ENCODE measurements at places on chromosomes 13 and 19. TPM values are rescaled to one million over a fixed set of nuclear protein-coding genes. Genes with fewer than 3 reads are reported as not detected.

The SYCN gene
- total RNA-seq: not detected

The SIAH3 gene
- not detected for total RNA-seq

The KCNN4 gene
- 6.5 TPM for total RNA-seq

The ZNF415 gene
- total RNA-seq: 7.6 TPM

The CEBPA gene
- 5.0 TPM for total RNA-seq

The ZNF284 gene
- 3.8 TPM for total RNA-seq

The LENG9 gene
- total RNA-seq: 14.4 TPM

The C13orf46 gene
- 0.36 TPM for total RNA-seq

The KLC3 gene
- total RNA-seq: 0.72 TPM

The TUBA3C gene
- not detected for total RNA-seq

The PTH2 gene
- total RNA-seq: not detected

The AZU1 gene
- total RNA-seq: not detected

The MISP gene
- 0.59 TPM for total RNA-seq

The MBD3L3 gene
- not detected for total RNA-seq

The ZNF493 gene
- total RNA-seq: 22.1 TPM

The NDUFA7 gene
- total RNA-seq: 18.3 TPM

The ZNF878 gene
- 0.29 TPM for total RNA-seq

The ZNF442 gene
- 3.5 TPM for total RNA-seq

The RPS15 gene
- 318 TPM for total RNA-seq

The CCDC70 gene
- total RNA-seq: not detected

The PRR22 gene
- 0.36 TPM for total RNA-seq

The SYNE4 gene
- under 0.01 TPM for total RNA-seq

The ZNF583 gene
- total RNA-seq: 10.3 TPM

The ACER1 gene
- not detected for total RNA-seq

The CALR3 gene
- not detected for total RNA-seq

The F7 gene
- not detected for total RNA-seq

The IL17D gene
- total RNA-seq: 2.1 TPM

The ADGRE3 gene
- total RNA-seq: not detected

The ZNF723 gene
- total RNA-seq: not detected

The MBD3 gene
- 76.9 TPM for total RNA-seq

The FBXO17 gene
- 42.7 TPM for total RNA-seq

The BRSK1 gene
- total RNA-seq: 1.8 TPM

The ATXN8OS gene
- not detected for total RNA-seq

Data from osteoblast (primary cell).